ENCODE measurements at places on chromosomes 7 and 10. TPM values are rescaled to one million over a fixed set of nuclear protein-coding genes. Genes with fewer than 3 reads are reported as not detected.

The SPDYE2 gene
- not detected for total RNA-seq

The CDHR1 gene
- 0.14 TPM for total RNA-seq

The PRLHR gene
- total RNA-seq, result not detected

The GRIFIN gene
- total RNA-seq, result not detected

The AKR1C1 gene
- total RNA-seq, result 584 TPM

The AKR1D1 gene
- not detected for total RNA-seq

Data from A549 treated with ZK216348 at 1 μM for 4 hours (cell line).